GM12878 (cell line): ENCODE measurements at places on chromosomes 2 and 18. TPM values are rescaled to one million over a fixed set of nuclear protein-coding genes. Genes with fewer than 3 reads are reported as not detected.

Gene UGT1A10
- polyA plus RNA-seq, result not detected in 2 replicates

Gene DSG1
- polyA plus RNA-seq, result 2.3 and 3.5 TPM in 2 replicates

Gene SRD5A2
- polyA plus RNA-seq, result not detected in 2 replicates

Gene FSIP2
- polyA plus RNA-seq, result 0.05 TPM in 2 replicates

Gene KIAA2012
- not detected in 2 replicates for polyA plus RNA-seq

Gene ALPI
- not detected in 2 replicates for polyA plus RNA-seq

Gene SF3B6
- 372 and 406 TPM in 2 replicates for polyA plus RNA-seq

DNA sequence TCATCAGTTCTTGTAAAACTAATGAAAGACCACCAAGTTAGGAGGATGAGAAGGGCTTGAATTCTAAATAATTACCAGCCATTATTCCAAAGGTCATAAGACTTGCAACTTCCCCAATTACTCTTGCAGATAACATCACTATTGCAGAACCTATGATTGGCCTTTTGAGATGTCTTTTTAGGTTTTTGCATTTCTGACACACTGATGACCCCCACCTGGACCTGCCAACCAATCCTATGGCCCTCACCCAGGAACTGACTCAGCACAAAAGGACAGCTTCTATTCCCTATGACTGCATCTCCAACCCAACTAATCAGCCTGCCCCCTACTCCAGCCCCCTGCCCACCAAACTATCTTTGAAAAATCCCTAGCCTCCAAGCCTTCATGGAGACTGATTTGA lies 111.5 kb upstream of the COPS8 start:
- no peak overlapping the region for H3K4me3 ChIP-seq
- H3K36me3 ChIP-seq, result no peaks in the 10 kb centered on the region

DNA sequence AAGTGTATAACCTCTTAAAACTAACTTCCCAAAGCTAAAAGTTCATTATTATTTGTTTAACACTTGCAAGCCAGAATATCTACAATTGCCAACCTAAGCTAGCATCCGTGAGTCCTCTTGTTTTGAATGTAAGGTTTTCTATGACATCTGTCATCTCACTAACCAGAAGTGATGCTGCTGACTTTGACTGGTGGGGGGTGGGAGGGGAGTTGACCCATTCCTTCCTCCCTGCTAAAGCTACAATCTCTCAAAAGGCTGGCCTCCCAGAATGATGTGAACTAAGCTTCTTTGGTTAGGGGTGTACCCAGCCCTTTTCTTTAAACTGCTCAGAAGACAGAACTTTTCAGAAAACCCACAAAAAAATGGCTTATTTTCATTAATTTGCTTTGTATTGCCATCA lies 280.6 kb downstream of the ZEB2 start:
- DNase-seq, result no peak
- no peaks in the 10 kb centered on the region for H3K27me3 ChIP-seq
- H3K4me3 ChIP-seq, result no peak overlapping the region
- H3K4me1 ChIP-seq, result peaks cover 34% of the 10 kb centered on the region

GRCh38 chr2:163646687-163647086 lies 89.1 kb downstream of the FIGN start:
- DNase-seq, result no peak
- no peak overlapping the region for H3K27ac ChIP-seq
- H3K27me3 ChIP-seq, result no peaks in the 10 kb centered on the region

GRCh38 chr2:92073036-92073814 lies 2798.0 kb upstream of the TEKT4 start:
- H3K27ac ChIP-seq, result no peak overlapping the region
- H3K4me1 ChIP-seq, result no peaks in the 10 kb centered on the region
- no peak overlapping the region for H3K4me3 ChIP-seq

DNA sequence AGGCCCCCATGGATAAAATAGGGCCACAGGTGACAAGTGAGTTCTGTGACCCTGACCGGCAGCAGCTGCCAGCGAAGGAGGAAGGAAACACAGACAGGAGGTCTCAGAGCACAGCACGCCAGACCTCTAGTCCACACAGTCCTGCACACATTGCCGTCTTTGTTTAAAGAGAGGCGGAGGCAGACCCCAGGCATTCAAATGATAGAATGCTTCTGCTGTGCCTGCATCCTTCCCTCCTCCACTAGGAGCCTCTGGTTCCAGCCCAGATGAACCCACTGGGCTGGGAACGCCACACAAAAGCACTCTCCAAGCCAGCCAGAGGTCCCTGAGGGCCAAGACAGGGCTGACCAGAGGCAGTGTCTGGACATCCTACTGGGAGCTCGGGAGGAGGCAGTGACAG lies 118.7 kb downstream of the KLHL29 start:
- H3K4me1 ChIP-seq, result no peaks in the 10 kb centered on the region
- no peaks in the 10 kb centered on the region for H3K27me3 ChIP-seq
- DNase-seq, result no peak
- peaks cover 2% of the 10 kb centered on the region for H3K36me3 ChIP-seq
- no peak overlapping the region for H3K4me3 ChIP-seq

GRCh38 chr18:77970814-77971213 lies 721.2 kb downstream of the GALR1 start:
- no peak for DNase-seq
- H3K27ac ChIP-seq, result no peak overlapping the region
- no peaks in the 10 kb centered on the region for H3K27me3 ChIP-seq
- no peaks in the 10 kb centered on the region for H3K4me1 ChIP-seq

DNA sequence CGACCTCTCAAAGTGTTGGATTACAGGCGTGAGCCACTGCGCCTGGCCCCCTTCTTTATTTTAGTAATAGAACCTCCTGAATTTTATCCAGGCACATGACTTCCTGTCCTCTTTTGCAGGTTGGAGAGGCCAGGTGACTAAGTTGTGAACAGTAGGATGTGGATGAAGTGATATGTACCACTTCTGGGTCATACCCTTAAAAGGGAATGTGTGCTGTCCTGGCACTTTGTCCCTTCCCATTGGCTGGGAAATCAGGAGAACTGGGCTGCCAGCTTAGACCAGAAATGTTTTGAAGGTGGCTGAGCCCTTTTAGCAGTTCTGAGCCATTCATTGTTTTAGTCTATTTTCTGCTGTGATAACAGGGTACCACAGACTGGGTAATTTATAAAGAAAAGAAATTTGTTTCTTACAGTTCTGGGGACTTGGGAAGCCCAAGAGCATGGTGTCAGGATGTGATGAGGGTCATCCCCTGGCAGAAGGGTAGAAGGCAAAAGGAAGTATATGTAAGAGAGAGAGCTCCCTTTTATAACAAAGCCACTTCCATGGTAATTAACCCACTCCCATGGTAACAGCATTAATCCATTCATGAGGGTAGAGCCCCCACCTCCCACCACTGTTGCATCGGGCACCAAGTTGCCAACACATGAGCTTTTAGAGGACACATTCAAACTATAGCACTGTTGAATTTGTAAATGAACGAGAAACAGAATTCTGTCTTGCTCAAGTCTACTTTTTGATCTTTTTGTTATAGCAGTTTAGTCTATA lies 79.1 kb downstream of the TTC27 start:
- H3K27ac ChIP-seq, result no peak overlapping the region
- no peaks in the 10 kb centered on the region for H3K27me3 ChIP-seq
- no peaks in the 10 kb centered on the region for H3K36me3 ChIP-seq
- no peak for DNase-seq

DNA sequence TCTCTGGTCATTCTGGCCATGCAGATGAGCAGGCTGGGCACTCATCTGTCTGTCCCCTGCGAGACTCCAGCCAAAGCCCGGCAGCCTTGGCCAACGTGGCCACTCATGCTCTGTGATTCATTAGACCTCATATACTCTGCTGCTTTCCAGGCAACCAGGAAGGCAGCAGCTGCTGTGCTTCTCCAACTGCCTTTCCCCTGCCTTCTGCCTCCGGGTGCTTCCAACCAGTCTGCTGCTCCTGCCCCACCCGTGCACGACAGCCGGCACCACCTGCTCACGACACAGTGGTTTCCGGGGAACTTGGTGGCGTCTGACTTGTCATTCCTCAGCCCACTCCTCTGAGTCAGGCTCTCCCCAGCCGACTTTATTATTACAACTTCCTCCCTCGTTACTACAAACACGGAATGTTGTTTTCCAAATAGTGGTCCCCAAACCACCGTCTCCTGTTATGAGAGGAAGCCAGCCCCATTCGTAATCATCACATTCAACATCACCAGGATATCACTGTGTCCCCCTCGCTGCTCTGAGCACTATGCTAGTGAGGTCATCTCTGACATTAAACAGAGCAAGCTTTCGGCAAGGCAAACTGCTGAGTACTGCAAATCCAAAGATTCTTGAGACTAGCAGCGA lies 392.4 kb downstream of the ALK start:
- no peak overlapping the region for H3K27ac ChIP-seq
- H3K27me3 ChIP-seq, result peaks cover 2% of the 10 kb centered on the region
- H3K36me3 ChIP-seq, result no peaks in the 10 kb centered on the region

GRCh38 chr18:62318228-62319180 lies 6.6 kb upstream of the TNFRSF11A start:
- H3K4me3 ChIP-seq, result no peak overlapping the region
- no peaks in the 10 kb centered on the region for H3K4me1 ChIP-seq
- no peaks in the 10 kb centered on the region for H3K27me3 ChIP-seq
- no peak overlapping the region for H3K27ac ChIP-seq
- DNase-seq, result no peak

- no peaks in the 10 kb centered on the region; the same call in none of the 2 replicates for H3K27me3 ChIP-seq
- DNase-seq, result no peak
- H3K4me3 ChIP-seq, result no peak overlapping the region
- H3K4me1 ChIP-seq, result peaks cover 10% of the 10 kb centered on the region
- H3K36me3 ChIP-seq, result no peaks in the 10 kb centered on the region
These were observed 110.9 kb downstream of the CABYR start for GRCh38 chr18:24249716-24250115.

DNA sequence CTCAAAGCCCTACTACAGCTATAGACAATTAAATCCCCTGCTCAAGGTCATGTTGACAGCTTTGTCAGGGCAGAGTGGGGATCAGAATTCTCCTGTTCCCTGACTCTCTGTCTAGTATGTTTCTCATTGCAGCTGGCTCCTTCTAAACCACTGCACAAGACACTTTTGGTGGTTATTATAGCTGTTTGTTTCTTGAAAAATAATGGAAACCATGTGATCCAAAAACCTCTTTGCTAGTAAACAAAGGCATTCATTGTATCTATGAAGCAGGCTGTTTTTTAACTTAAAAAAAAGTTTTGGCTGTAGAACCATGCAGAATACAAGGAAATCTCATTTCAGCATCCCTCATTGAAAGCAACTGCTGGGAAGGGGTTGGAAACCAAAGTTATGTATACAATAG lies 352.5 kb upstream of the EPHA4 start:
- no peaks in the 10 kb centered on the region for H3K36me3 ChIP-seq
- no peak overlapping the region for H3K4me3 ChIP-seq
- H3K4me1 ChIP-seq, result no peaks in the 10 kb centered on the region
- DNase-seq, result no peak
